ENCODE measurements at places on chromosomes 4 and X.
A peak's percentile ranks its signal among the peaks of the same experiment; 100 is the strongest.

DNA sequence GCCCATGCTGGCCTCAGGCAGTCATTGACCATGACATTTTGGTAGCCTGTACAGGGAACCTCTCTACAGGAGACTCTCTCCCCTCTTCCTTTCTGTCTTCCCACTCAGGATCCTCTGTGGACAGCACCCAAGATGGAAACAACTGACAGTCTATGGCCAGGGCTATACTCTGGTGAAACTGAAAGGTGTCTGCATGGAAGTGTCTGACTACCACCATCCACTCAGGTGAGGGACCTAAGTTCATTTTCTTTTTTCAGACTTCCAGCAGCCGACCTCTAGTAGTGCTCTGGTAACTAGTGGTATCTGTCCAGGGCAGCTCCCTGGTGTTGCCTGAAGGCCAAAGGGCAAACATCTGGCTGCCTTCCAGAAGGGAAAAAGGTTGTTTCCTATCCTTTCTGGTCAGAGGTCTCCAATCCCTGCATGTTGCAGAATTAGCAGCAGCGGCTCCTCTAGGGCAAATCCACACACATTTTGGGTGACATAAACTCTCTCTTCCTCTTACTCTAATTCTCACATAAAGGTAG, 804.5 kb downstream of the C4orf33 start:
- no peak for DNase-seq

- DNase-seq: no peak
Observed at GRCh38 chr4:18608908-18609533, 587.5 kb upstream of the LCORL start.

- peak; percentile 40 for DNase-seq
Observed at GRCh38 chrX:18676470-18676869, 4.6 kb upstream of the RS1 start.

- no peak for DNase-seq
Observed at GRCh38 chrX:79146640-79147390, 2.3 kb downstream of the GPR174 start.

GRCh38 chrX:150515801-150516200, 52.6 kb upstream of the MTM1 start:
- DNase-seq: no peak

DNA sequence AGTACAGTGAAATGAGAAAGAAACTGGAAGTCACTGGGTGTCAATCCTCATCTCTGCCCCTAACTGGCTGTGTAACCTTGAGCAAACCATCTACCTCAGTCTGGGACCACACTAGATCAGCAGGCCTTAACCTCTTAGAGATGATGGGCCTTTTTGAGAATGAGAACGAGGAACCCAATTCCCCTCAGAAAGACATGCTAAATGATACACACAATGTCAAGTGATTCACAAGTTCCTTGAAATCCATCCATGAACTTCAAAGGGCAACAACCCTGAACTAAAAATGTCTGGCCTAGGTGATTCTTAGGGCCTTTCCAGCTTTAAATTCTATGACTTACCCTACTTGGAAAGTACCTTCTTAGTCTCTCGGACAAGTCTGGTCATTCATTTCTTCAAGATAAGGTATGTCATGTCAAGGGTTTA, 47.4 kb downstream of the ACSL4 start:
- no peak for DNase-seq

DNA sequence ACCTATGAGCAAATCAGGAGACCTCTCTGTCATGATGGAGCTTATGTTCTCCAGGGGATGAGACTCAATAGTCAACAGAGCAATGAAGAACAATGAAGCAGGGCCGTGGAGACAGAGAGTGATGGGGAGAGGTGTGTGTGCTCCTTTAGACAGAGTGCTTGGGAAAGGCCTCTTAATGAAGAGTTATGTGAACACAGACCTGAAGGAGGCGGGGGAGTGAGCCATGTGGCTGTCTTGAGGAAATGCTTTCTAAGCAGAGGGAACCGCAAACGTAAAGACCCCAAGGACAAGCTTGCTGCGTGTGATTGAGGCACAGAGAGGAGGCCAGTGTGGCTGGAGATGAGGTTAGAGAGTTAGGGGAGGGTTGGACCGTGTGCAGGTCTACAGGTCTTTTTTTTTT, 53.1 kb downstream of the CHRNA9 start:
- peak; percentile 58 for DNase-seq

DNA sequence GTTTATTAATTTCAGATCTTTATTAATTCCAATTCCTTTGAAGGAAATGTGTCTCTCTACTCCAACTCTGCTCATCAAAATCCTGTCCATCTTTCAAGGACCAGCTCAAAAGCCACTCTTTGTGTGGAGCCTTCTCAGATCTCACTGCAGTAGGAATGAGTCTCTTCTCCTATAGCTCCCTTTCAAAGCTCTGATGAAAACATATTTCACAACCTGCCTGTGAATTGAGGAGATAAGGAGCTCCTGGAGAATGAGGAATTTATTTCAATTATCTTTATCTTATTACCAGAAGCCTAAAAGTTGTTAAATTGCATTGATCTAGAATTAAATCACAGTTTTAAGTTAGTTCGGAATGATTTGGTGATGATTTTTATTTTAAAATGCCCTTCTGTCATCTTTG, 92.6 kb upstream of the TRPC3 start:
- DNase-seq: no peak

- no peak for DNase-seq
Observed at GRCh38 chrX:138986235-138986634, 274.7 kb upstream of the FGF13 start.

DNA sequence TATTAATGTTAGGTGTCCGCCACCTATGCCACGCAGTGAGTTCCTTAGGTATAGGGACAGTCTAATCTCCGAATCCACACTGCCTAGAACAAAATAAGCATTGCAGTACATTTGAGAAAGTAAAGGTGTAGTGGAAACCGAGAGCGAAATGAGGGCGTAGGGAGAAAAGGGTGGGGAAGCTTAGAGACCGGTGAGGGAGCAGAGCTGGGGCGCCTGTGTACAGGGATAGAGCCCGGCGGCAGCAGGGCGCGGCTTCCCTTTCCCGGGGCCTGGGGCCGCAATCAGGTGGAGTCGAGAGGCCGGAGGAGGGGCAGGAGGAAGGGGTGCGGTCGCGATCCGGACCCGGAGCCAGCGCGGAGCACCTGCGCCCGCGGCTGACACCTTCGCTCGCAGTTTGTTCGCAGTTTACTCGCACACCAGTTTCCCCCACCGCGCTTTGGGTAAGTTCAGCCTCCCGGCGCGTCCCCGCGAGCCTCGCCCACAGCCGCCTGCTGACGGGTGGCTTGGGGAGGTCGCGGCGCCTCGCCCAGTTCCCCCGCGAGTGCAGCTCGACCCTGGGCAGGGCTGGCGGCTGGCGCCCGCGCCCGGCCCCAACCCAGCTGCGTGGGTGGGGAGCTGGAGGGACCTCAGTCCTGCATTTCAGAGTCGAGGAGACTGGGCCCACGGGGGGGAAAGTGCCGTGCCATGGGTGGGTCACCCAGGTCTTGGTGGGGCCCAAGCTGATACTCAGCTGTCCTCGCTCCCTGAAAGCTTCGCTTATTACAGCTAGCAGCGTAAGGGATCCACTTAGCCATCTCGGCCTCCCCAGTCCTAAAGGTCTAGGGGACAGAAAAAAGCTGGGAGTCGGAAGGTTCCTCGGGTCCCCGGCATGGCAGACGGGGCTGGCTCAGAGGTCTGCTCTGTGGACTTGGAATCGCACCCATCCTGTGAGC, at the start of gene ANXA3:
Gene ANXA3 (plus strand): TSS at position 351 of the 932 bp plus-strand sequence. CDS start 2,704 bp downstream, outside the sequence.
- DNase-seq: peak; percentile 70

GRCh38 chrX:153381684-153382532, 19.2 kb downstream of the PNMA6E start:
- peak; percentile 79 for DNase-seq

DNA sequence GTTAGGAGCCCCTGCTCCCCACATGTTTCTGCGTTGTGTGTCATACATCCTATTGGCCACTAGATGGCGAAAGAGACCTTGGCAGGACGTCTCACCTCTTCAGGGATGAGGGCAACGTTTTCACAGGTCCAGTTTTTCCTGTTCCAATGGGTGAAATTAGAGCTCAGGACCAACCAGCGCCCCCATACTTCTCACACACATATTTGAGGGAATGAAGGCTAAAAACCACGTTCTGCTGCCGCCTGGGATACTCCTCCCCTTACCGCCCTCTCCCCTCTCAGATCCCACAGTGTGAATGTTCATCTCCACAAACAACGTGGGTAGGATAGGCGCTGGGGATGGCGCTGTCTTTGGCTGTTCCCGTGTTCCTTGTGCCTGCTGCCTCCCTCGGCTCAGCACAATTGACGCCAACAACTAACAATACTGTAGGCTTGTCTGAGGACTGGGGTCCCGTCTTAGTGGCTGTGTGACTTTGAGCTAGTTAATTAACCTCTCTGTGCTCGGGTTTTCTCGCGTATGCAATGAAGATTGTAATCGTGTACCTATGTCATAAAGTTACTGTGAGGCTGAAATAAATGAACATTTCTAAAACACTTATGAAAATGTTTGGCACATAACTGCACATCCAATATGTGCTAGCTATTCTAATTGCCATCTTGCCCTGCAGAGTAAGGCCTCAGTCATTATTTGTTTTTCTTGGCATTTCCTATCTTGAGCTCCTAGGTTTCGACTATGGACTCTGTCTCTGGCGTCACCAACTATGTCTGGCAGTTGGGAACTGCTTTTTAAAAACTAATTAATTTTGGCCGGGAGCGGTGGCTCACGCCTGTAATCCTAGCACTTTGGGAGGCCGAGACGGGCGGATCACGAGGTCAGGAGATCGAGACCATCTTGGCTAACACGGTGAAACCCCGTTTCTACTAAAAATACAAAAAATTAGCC, 181.3 kb upstream of the STK26 start:
- DNase-seq: peak; percentile 60

- no peak for DNase-seq
Observed at GRCh38 chr4:162700358-162700757, 466.3 kb downstream of the NAF1 start.

DNA sequence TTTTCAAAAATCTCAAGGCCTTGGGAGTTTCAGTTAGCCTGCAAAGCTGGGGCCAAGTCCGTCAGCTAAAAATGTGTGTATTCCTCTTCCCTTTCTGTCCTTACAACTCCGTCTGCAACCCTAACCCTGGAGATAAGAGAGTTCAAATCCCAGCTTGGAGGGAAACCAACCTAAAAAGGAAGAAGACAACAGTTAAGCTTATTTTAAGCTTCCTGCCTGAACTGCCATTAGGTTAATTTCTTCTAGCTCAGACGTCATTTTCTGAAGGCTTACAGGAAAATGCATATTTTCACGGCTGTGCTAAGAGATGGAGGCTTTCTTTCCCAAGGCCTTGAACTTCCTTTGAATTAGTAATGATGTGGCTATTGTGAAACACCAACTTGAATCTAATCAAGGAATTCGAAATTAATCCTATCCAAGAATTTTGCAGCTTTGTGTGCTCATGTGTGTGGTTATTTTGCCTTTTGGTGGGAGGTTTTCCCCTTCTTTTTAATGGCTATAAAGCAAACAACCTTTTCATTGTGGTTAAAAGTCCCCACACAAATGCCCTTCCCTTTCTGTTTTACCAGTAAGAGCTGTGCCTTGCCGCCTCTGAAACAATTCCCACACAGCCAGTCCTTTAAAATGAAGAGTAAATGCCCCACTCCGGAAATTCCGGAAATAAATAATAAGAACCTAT, 103.5 kb downstream of the IRF2 start:
- DNase-seq: no peak

- no peak for DNase-seq
Observed at GRCh38 chrX:51641421-51642021, 22.8 kb upstream of the CENPVL3 start.

DNA sequence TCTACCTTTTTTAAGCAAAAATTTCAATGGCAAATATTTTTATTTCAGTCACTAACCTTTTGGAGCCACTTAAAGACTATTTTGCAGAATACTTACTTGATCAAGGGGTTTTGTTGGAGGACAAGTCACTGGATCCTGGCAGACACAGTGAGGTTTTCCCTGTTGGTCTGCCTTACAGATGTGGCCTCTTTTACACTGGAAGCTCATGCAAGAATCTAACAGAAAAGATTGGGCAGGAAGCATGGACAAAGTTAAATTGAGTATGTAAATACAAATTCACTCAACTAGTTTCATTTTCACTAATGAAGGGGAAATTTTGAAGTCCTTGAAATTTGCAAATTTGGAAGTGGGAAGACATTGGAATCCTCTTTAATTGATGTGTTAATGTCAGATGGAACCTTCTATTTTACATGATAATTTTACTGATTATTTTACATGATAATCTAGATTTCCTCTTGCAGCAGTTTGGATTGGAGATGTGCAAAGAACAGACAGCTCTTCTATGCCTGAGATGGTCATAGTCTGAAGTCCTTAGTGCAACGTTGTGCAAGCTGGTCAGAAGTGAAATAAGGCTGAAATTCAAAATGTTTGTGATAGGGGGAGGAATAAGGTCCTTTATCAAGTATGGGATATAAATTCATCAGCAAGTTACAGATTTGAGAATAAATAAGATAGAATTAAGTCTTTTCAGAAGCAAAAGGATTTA, 38.4 kb downstream of the SPARCL1 start:
- no peak for DNase-seq

DNA sequence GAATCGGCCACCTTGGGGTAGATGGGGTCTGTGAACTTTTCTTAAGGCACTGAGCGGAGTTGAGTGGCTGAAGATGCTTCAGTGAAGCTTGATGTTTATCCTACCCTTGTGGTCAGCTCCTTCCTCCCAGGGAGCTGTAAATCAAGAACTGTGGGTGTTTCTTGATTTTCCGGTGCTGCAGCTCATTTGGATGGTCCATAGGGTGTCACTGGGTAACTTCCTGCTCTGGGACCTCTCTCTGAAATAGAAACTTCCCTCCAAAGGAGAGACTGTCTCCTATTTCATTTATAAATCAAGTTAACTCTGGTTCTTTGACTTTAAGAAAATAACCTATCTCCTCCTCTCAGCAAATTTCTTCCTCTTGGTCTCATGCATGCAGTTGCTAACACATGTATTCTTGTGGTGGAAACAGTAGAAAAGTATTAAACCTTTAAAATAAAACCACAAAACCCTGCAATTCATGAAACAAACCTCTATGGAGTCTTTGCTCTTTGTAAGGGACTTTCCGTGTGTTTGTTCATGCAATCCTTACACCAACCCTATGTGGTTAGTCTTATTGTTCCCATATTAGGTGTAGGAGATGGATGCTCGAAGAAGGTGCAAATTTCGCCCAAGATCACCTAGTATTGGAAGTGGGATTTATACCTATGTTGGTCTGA, 110.3 kb downstream of the SHROOM3 start:
- DNase-seq: peak; percentile 77

Data from kidney (tissue), 22 donors.